ENCODE measurements at places on chromosomes 7 and 10. TPM values are rescaled to one million over a fixed set of nuclear protein-coding genes. Genes with fewer than 3 reads are reported as not detected.

The SORCS1 gene
- total RNA-seq = 0.16 TPM

The NCF1 gene
- 4.0 TPM for total RNA-seq

The OR2A5 gene
- total RNA-seq = not detected

The GLI3 gene
- total RNA-seq = 16.7 TPM

The SEM1 gene
- total RNA-seq = 10.9 TPM

The TRPV5 gene
- total RNA-seq = not detected

The PRSS37 gene
- total RNA-seq = not detected

The PTPN12 gene
- 243 TPM for total RNA-seq

The TUBAL3 gene
- total RNA-seq = not detected

The FBXO24 gene
- total RNA-seq = not detected

The DNAJC12 gene
- total RNA-seq = 0.98 TPM

The DYDC2 gene
- not detected for total RNA-seq

The WASHC2A gene
- 38.1 TPM for total RNA-seq
